Central memory CD8-positive, alpha-beta T cell (primary cell): ENCODE measurements at places on chromosomes 6 and 20.
A peak's percentile ranks its signal among the peaks of the same experiment; 100 is the strongest.

DNA sequence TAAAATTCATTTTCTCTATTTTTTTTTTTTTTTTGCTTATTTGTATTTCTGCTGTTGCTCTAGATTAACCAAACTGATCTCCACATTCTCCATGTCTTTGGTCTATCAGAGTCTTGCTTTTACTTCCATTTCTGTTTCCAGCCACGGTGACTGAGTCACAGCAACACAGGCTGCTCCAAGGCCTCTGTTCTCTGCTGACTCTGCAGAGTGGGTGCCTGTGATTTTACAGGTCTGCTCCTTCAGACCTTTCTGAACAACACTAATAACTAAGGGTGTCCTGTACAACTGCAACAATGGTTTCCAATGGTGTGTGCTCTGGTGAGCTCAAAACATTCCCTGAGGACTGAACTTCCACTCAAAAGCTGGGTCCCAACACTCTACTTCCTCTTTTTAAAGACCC, 102.3 kb upstream of the BMP2 start:
- DNase-seq: no peak

DNA sequence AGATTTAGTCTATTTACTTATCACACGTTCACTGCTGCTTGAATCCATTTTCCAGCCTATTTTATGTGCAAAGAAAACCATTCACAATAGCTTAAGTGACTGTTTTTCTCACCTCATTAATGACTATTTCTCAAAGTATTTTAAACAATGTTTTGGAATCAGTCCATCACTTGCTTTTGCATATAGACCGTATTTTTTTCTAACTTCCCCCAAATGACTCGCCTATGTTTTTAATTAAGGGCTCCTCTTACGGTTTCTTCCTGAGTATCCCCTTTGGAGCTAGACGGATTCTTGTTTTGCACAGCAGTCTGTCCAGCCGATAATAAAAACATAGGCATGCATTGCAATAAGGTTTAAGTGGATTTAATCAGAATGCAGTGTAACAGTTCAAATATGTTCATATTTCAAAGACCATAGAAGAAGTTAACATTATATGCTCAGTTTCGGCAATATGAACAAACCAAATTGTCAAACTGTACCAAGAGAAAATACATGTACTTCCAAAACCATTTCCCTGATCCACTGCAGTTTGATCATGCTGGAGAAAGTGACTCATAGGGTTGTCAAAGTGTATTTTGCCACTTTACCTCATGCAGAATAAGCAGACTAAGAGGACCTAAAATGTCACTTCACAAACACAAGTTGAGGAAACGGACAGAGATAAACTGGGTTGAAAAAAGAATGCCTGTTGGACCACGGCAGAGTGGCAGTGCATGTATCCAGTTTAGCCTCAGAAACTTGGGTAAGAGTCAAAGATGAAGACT, 66.4 kb downstream of the HMGN3 start:
- no peak for DNase-seq

GRCh38 chr20:23285536-23285935, 65.1 kb upstream of the NXT1 start:
- DNase-seq: no peak

- DNase-seq: no peak
Observed at GRCh38 chr20:63956664-63957003, 418 bp upstream of the UCKL1 start.

GRCh38 chr6:132130626-132131298, 179.6 kb upstream of the CCN2 start:
- DNase-seq: no peak

DNA sequence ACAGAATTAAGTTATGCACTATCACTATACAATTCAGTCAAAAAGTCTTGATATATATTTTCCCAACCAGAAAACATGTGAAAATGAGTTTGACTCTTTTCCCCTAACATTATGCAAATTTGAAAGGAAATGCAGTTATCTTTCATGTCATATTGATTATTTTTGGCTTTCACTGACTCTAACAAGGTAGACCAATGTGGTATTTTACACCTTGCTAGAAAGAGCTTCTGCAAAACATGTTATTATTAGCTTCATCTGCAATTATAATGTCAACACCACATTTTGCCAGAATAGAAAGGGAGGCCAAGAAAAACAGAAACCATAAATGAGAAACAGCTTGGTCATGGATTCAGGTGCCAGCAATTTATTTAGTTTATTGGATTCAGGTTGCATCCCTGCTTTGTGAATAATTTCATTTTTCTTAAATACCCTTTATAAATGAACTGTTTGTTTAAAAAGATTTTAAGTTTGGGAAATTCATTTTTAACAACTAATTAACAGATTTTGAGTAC, 226.1 kb upstream of the GJE1 start:
- no peak for DNase-seq

GRCh38 chr6:68059899-68060298, 575.2 kb upstream of the ADGRB3 start:
- DNase-seq: no peak

GRCh38 chr6:4358414-4359107, 223.2 kb upstream of the ECI2 start:
- no peak for DNase-seq

DNA sequence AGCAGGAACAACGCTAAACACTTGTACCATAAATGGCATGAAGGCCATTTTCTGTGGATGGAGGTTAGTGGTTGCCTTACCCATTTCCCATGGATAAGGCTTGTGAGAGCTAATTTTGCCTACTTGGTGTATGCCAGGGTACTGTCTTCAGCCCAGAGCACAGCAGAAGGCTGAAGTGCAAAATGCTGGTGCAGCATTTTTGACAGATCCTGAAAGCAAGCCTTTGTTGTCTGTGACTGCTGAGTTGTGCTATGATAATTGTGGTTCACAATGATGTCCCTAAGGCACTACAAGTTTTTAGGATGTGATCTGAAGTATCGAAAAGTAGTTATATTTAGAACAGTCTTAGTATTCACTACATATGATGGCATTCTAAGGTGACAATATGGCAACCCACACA, 14.7 kb upstream of the HMGN3 start:
- DNase-seq: no peak

- no peak for DNase-seq
Observed at GRCh38 chr6:103720393-103720792, 1139.3 kb downstream of the HACE1 start.

DNA sequence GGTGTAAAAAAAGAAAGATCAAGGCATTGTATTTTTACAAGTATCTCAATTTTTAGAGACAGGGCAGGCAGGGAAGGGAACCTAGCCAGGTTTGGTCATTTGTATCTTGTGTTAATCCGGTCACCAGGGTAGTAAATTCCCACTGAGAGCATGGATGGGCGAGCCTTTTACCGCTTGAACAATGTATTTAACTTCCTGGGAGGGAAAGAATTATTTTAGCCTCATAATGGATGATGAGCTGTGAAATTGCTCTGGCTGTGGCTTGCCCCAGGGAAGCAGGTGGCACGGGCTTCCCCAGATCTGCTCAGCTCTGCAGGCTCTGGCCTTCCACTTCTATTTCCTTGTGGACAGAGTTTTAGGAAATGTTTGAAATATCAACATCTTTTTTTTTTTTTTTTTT, 72.9 kb downstream of the TOX2 start:
- DNase-seq: no peak

- DNase-seq: no peak
Observed at GRCh38 chr20:60097285-60097684, 139.1 kb downstream of the CDH26 start.

DNA sequence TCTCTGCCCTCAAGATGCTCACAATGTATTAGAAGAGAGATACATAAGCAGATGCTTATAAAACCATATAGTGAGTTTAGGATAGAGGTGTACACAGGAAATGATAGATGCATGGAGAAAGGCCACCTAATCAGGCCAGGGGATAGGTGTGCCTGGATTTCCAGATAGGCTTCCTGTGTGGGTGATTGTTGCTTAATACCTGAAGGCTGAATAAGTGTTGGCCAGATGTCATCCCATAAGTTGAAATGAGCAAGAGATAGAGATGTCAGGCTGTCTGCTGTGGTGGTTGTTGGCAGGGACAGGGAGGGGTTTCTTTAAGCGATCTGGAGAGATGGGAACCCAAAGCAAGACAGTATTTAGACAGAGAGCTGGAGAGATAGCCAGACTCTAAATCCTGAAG, 109.8 kb upstream of the SGK1 start:
- DNase-seq: no peak

- DNase-seq: no peak
Observed at GRCh38 chr6:2196079-2196679, 49.2 kb downstream of the GMDS start.

- DNase-seq: no peak
Observed at GRCh38 chr20:36778831-36779655, 5.5 kb upstream of the DSN1 start.

GRCh38 chr6:26459023-26459810, 1.5 kb downstream of the BTN2A1 start:
- no peak for DNase-seq

- no peak for DNase-seq
Observed at GRCh38 chr6:121694389-121694788, 258.9 kb downstream of the GJA1 start.

DNA sequence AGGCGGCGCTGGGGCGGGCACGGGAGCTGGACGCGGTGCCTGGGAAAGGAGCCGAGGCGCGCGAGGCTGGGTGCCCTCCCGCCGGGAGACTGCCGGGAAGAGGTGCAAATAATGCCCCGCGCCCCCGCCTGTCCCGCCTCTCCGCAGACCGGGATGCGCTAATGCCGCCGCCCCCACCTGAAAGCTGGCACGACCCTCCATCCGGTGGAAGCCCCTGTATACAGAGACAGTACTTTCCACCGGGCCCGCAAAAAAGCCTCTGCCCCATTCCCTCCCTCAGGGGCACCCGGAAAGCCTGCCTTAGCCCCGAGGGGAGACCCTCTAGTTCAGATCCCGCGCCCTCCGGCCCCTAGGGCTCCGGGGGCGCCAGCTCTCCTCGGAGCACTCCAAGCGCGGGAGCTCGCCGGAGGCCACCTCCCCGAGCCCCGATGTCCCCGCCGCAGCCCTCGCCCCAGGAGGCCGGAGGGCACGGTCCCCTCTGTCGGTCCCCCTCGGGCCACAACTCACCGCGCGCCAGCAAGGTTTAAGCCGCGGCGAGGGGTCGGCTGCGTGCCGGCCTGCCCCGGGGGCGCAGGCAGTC, 1.2 kb downstream of the GRM4 start:
- DNase-seq: no peak

DNA sequence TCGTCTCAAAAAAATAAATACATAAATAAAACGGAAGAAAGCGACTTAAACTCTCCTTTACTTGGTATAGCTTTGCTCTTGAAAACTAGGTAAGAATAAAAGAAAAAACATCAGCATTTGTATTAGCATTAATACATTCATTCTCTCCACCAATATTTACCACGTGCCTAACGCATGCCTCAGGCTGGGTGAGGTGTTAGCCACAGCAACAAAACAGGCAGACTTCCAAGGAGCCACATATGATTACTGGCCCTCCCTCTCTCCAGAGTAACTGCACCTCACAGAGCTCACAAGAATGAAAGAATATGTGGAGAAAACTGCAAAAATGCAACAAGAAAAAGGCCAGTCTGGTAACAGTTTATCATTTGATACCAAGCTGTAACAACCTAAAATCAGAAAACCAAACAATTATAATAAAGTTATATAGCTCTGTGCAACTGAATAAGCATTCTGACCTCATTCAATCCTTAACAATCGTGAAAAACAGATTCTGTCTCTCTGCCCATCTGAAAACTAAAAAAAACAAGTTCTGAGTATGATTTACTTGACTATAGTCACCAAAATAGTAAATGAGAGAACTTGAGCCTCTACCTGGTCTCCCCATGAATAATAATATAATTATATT, 5.2 kb downstream of the NAPB start:
- DNase-seq: peak; percentile 28

DNA sequence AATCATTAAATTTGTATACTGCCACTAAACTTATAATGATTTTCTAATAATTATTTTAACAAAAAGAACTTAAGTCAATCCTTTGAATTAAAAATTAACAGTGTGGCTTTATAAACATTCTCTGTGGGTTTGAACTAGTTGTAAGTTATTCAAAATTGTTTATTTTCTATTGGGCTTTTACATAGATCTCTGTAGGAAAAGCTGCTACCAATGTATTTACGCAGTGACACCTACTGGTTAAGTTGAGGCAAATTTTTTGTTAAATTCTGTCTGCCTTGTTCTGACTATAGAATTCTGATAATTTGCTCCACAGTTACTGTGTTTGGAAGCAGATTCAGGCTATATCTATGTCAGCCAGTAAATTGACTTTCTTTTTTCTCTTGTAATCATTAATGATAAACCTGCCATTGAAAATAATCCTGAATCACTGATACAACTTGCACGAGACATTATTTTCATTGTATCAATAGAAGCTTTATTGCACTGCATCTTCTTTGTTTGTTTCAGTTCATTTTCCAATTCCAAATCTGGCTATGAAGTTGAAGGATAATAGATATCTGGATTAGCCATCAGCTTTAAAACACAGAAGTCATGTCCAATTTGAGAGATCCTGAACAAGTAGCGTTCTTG, 66.0 kb upstream of the UTRN start:
- DNase-seq: no peak

DNA sequence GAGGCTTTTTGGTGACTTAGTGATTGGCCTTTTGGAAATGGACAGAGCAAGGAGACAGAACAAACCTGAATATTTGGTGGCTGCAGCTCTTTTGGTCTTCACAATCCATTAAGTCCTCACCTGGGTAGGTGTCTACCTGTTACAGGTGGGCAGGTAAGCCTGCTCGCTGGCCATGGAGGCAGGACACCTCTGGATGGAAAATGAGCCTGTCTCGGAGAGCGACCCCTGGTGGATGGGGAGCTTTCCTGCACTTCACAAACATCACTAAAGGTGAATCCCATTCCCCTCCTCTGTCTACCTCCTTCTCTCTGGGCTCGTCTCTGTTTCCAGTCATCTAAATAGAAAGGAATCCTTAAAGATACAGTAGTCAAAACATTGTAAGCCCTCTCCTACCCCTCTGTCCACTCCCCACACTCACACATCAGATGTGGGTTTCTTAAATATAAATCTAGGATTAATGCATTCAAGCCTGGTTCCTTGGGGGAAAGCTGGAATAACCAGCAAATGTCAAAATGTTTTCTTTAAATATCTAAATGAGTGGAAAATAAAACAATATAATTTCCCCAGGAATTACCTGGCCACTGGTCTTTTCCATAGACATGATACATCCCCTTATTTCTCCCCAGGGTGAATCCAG, 304.9 kb downstream of the CDH26 start:
- peak; percentile 36 for DNase-seq

GRCh38 chr6:130070792-130071191, 52.4 kb downstream of the L3MBTL3 start:
- DNase-seq: no peak

- no peak for DNase-seq
Observed at GRCh38 chr6:140051521-140052512, 677.4 kb upstream of the CITED2 start.

DNA sequence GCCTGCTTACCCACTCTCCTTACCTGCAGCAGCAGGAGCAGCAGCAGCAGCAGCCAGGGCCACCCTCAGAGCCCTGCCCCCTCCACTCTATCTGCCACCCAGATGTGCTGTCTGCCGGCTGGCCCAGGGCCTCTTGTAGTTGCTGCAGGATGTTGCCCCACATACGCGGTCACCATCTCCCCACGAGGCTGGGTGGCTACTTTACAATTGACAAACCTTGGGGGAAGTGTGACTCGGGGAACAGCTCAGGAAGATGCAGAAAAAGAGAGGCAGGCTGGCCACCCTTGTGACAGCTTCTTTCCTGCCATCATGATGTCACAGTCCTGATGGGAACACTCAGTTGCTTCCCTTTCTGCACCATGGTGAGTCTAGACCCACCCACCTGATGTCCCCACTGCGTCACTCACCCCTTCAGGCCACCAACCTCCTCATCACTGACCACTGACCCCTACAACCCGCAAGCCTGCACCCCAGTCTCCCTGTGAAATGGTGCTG, 14.5 kb downstream of the TREM1 start:
- DNase-seq: no peak
